Renal cortex interstitium (tissue), 15 donors: ENCODE measurements at places on chromosomes 7 and 10. TPM values are rescaled to one million over a fixed set of nuclear protein-coding genes. Genes with fewer than 3 reads are reported as not detected.

DNA sequence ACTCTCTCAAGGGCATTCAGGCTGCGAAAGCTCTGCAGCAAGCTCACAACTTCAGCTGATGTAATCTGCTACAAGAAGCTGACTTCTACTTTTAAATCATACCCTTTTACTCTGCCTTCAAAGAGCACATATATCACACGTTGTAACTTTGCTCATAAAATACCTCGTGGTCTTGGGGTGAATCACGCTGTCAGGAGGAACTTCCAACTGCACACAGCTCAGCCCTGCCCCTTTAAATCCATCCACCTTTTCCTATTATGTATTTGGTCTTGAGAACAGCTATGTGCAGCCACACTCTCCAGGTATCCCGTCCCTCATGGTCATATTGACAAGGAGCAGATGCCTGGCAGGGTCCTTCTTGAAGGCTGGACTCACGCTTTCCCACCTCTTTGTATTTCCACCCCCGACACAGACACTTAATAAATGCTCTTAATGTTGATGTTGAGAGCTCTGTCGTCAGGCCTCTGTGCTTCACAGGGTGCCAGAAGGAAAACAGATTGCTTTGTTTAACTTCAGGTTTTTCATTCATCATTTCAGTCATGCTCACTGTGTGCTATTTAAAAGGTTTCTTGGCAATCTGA is 47.6 kb downstream of the ICA1 start:
- DNase-seq = peak; percentile 22

- DNase-seq = no peak
These were observed 32.0 kb downstream of the ADAP1 start for GRCh38 chr7:922334-923107.

DNA sequence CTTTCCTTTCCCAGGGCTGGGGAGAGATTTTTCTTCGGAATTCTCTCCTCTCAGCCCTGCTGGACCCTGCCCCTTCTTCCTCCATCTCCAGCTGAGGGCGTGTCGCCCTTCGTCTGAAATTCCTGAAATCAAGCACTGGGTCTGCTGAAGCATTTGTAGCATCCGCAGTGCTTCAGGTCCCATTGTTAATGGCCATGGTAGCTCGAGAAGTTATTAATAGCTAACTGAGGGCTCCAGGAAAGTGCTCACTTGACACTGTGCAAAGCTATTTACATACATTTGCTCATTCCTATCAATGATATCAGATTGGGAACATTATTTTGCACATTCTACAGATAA is 515 bp downstream of the FAM149B1 start:
- no peak for DNase-seq

GRCh38 chr10:126118476-126118875 is 222.1 kb downstream of the FANK1 start:
- DNase-seq = no peak

DNA sequence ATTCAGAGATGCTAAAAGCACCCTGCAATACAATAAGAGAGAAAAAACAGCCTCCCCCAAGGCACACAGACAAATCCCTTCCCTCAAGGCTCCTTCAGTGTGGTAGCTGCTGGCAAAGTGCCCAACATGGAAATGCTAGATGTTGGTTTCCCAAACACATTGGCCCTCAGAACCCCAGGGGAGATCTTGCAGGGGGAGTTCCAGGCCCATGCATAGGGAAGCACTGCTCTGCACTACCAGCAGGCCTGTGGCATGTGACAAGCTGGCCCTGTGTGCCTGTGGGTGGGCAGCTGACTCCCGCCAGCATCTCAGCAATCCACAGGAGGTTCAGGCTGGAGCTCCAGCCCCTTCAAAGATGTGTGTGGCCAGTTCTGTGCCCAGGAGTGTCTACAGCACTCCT is 16.8 kb upstream of the CSGALNACT2 start:
- DNase-seq = no peak

- DNase-seq = no peak
These were observed 51.2 kb upstream of the ABI1 start for GRCh38 chr10:26911811-26912461.

DNA sequence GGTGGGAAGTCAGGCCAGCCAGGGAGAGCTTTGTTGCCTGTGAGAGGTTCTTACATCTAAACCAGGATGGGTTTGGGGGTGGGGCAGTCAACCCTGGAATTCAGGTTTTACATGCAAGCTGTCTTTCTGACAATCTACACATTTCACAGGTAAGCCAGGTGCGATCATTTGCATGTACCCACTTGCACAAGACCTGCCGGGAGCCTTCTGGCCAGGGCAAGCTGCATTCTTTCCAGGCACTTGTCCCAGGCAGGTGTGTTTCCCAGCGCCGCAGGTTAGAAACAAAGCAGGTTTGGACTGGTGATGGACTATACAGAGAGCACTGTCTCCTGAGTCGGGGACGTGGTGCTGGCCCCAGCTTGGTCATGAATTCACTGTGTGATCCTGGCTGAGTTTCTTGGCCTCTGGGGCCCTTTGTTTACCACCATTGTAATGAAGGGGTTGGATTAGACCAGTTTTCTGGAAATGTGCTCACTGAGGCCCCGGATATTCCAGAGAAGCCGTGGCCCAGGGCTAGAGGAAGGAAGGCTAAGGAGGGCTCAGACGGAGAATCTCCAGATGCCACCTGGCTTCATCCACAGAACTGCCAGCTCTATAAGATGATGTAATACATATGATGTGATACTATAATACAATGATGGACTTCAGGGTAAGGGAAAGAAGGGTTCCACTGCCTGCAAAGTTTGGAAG is 205.2 kb upstream of the SVIL start:
- no peak for DNase-seq

GRM3 gene
- 0.28 TPM for polyA plus RNA-seq

- no peak for DNase-seq
These were observed 68.9 kb upstream of the NFE2L3 start for GRCh38 chr7:26083113-26083512.

DNA sequence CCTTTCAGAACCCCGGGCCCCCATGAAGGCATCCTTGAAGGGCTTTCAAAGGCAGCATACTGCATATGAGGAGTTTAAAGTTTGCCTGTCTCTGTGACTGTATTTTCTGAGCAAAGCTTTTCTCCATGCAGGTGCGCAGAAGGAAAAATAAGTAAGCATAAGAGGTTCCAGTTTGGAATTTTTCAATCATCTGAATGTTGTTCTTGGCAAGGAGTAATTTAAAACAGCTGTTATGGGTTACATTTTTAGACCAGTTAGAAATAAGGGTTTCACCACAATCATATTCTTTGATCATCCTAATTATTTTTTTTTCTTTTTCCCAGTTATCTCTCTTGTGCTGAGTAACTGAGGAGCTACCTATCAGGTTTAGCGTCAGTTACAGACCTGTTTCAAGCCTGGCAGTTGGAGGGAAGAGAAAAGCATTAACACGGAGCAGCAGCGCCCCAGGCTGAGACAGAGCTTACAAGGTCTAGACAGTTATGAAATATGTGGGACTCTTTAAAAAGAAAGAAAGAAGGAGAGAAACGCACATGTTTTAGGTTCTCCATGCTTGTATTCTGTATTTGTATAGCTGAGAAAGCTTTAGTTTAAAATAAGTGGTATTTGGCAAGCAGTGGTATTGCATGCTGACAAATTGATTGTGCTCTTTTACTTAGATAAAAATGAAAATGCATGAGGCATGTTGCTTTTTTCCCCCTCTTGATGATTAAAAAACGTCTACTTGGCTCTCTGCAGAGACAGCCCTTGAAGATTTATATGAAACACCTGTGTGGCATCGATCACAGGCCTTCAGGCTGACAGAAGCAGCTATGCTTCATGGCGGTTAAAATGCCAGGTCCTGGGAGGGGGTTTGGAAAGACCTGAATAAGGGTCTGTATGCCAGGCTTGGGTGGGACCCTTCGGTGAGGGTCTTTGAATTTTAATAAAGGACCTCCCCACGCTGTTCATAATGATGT is 157.6 kb downstream of the GRK5 start:
- DNase-seq = no peak

- no peak for DNase-seq
These were observed 50.1 kb downstream of the IPMK start for GRCh38 chr10:58217612-58218011.

CCT6A gene
- polyA plus RNA-seq = 245 TPM

MACC1 gene
- polyA plus RNA-seq = 9.0 TPM

MYL10 gene
- not detected for polyA plus RNA-seq

- DNase-seq = no peak
These were observed 154.4 kb downstream of the JAZF1 start for GRCh38 chr7:28026237-28026636.

GNGT1 gene
- 0.15 TPM for polyA plus RNA-seq

DNA sequence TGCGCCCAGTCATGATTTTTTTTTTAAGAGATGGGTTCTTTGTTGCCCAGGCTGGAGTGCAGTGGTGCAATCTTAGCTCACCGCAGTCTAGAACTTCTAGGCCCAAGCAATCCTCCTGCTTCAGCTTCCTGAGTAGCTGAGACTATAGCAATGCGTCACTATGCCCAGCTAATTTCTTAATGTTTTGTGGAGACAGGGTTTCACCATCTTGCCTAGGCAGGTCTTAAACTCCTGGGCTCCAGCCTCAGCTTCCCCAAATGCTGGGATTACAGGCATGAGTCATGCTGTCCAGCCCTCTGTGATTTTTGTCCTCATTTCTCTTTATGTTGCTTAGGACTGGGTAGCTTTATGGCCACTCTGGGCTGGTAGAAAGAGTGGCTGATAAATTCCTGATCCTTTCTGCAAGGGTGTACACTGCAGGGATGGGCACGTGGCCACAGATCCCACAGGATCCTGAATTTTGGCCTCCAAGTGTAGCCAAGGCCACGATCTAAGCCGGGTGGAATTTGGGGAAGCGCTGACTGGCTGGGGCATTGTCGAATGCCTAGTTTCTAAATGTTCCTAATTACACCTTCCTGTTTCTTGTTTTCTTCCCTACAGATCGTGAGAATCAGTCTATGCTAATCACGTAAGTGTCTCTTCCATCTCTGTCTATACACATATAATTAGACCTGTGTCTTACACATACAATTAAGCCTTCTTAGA is 24.1 kb upstream of the MYH16 start:
- no peak for DNase-seq

CPA5 gene
- 0.29 TPM for polyA plus RNA-seq

GDF10 gene
- polyA plus RNA-seq = 2.4 TPM

DNA sequence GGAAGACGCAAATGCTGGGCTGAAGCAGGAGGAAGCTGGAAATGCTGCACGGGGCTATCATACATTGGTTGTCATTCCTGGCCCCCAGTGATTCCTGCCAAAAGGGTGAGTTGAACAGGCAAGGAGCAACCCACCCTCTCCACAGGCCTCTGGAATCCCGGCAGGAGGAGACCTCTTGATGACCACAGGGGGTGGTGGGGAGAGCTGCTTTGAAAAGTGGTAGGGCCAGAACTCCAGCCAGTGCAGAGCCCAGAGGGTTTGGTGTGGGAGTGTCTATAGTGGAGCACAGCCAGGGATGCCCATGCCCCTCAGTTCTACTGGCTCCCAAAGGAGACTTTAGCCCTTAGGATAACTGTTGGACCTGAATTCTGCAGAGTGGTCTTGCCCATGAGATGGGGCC is 89.2 kb downstream of the SAMD9 start:
- DNase-seq = no peak

GRCh38 chr7:158529181-158530096 is 58.2 kb downstream of the PTPRN2 start:
- no peak for DNase-seq

WNT8B gene
- 0.97 TPM for polyA plus RNA-seq

PLAC9 gene
- 29.3 TPM for polyA plus RNA-seq

GRCh38 chr10:36531621-36532020 is 593.8 kb upstream of the ANKRD30A start:
- no peak for DNase-seq

- DNase-seq = no peak
These were observed 67.5 kb upstream of the COMTD1 start for GRCh38 chr10:75303045-75303777.

GRCh38 chr10:6416892-6417512 is 163.1 kb downstream of the PRKCQ start:
- peak; percentile 69 for DNase-seq

NEUROD6 gene
- 0.14 TPM for polyA plus RNA-seq

- DNase-seq = no peak
These were observed 272.7 kb downstream of the GFRA1 start for GRCh38 chr10:116000151-116000842.

ITGB8 gene
- polyA plus RNA-seq = 39.6 TPM

- DNase-seq = no peak
These were observed 2.5 kb upstream of the LAMB4 start for GRCh38 chr7:108132551-108133265.

GRCh38 chr10:63515002-63515763 is 6.0 kb upstream of the REEP3 start:
- no peak for DNase-seq

DNA sequence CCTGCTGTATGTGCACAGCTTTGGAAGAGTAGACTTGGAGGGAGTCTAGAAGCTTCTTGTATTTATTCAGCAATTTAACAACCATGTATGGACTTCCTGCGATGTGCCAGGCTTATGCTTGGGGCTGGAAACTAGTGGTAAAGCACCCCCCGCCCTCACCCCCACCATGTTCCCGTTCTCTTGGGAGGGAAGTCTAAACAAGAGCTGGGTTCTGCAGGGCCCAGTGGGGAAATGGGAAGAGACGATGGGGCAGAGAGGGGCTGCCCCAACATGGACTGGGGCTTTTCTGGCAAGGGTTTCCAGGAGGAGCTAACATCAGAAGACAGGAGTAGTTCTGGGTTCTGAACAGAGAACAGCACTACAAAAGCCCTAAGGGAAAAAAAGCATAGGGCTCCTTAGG is 8.0 kb downstream of the RASSF4 start:
- no peak for DNase-seq

- DNase-seq = no peak
These were observed 3.0 kb upstream of the TECPR1 start for GRCh38 chr7:98254951-98255610.

DNA sequence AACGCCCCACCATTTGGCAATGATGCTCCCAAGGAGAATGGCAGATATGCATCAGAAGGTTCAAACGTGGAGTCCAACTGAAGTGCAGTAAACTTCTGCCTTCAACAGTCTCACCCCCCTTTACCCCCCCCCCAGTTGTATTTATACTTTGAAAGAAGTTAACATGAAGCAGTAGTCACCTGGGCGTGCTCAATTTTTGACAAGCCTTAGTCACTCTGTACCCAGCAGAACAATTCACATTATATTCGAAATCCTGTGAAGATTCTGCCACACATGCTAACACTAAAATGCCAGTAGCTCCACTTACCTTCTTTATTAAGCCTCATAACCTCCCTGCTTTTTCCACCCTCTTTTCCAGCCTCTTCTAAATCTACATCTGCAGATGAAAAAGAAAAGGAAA is 894 bp downstream of the ATXN7L1 start:
- DNase-seq = no peak
